Stimulated activated CD8-positive, alpha-beta memory T cell treated with anti-CD3 and anti-CD28 coated beads, Interleukin-7, amount 100 ng/mL, for 1 hour (primary cell): ENCODE measurements at places on chromosomes 7 and 10.

- DNase-seq = no peak
These were observed 42.6 kb upstream of the AMPH start for GRCh38 chr7:38673795-38674194.

DNA sequence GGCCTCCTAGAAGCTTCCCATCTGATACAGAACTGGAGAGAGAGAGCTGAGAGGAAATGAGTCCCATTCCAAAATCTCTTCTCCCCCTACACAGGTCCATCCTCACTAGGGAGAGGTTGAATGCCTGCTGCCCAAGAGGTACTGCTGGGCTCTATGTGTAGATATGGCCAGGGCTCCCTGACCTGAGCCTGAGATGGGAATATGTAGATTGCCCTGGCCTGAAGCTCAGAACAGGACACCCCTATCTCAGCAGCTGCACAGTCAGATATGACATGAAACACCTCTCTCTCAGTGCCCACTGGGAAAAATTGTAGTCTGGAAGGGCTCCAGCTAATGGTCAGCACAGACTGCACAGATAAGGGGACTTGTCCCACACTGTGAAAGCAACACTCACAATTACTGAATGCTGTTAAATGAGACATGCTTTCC lies 3.1 kb upstream of the IFIT1B start:
- no peak for DNase-seq

GRCh38 chr10:96417441-96417840 lies 58.6 kb upstream of the OPALIN start:
- no peak for DNase-seq

DNA sequence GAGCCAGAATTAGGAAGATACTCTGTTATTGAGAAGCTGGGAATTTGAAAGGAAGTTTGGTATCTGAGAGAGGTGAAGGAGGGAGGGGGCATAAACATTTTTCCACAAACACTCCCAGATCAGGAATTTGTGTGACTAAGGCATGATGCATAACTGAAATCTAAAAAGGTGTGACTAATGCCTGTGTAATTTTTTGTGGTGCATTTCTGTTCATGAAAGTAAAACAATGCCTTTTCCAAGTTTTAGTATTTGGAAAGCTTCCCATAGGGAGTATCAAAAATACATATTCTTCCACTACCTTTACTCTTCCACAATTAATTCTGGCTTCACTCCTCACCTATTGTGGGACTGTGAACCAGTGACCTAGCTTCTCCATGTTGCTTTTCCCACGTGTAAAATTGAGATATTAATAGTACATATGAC lies 56.4 kb upstream of the CAV2 start:
- no peak for DNase-seq

DNA sequence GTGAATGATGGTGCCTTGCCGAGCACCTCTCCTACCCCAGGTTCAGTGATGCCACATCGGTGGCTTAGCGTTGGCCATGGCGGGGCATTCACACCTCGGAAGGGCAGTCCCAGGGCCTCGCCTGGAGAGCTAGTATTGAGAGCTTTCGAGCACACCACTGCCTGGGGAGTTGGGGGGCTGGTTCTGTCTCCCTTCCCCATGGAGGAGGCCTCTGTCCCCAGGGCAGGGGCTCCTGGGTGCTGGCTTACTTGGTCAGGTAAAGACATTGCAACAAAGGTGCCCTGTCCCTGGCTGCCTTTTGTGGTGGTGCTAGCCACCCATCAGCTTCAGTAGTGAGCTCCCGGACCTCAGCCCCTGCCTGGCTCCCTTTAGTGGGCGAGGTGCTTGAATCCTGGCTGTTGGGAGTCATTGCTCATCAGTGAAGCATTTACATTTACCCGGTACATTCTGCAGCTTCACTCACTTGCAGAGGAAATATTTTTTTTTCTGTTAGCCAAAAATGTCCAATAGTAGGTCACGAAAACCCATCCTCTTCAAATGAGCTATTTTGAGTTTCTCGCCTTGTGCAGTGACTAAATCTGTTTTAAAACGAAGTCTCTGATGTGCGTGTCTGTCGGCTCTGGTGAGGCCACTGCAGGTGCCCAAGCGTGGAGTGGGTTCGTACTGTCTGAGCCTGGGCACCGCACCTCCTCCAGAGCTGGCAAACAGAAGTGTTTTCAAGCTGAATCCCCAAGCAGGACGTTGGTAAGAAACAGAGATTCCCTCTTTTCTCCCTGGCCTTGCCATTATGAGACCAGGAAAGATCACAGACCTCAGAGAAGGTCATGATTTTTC lies 95.5 kb downstream of the INPP5A start:
- no peak for DNase-seq

- DNase-seq = no peak
These were observed 25.2 kb downstream of the PHTF2 start for GRCh38 chr7:77823787-77824186.

DNA sequence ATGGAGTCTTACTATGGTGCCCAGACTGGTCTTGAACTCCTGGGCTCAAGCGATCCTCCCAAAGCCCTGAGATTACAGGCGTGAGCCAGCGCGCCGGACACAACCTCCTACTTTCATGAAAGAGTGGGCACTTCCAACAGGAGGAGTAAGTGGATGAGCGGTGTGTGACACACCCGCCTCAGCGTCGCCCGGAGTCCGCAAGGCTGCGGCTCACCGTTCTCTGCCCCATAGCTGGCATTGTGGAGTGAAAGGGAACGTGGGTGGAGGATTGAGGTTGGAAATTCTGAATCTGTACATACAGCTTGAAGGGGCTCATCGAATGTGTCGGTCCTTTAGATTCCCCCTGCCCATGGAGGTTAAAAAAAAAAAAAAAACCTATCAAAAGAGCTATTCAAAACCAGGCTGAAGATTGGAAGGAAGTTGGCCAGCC lies 524 bp upstream of the PRXL2A start:
- no peak for DNase-seq
